ENCODE measurements at places on chromosomes 11 and 22. TPM values are rescaled to one million over a fixed set of nuclear protein-coding genes. Genes with fewer than 3 reads are reported as not detected.

Gene BARX2
- not detected for total RNA-seq

Gene GLYATL2
- 5.5 TPM for total RNA-seq

Gene FOSL1
- 24.3 TPM for total RNA-seq

Gene MMP13
- not detected for total RNA-seq

Gene HSPB2
- total RNA-seq = 0.99 TPM

Gene TH
- total RNA-seq = under 0.01 TPM

Gene LDHA
- 484 TPM for total RNA-seq

Gene SLC17A6
- total RNA-seq = not detected

Gene C11orf42
- total RNA-seq = not detected

Gene SYCE3
- not detected for total RNA-seq

Gene MYOD1
- not detected for total RNA-seq

Gene TRPC6
- total RNA-seq = 0.17 TPM

Gene CALCB
- total RNA-seq = not detected

Gene FAM111B
- 8.7 TPM for total RNA-seq

Gene ART5
- not detected for total RNA-seq

Gene HEPACAM
- not detected for total RNA-seq

Gene GSTT2B
- total RNA-seq = 6.3 TPM

Gene VPREB1
- not detected for total RNA-seq

Gene ADORA2A
- 1.2 TPM for total RNA-seq

Gene ANKK1
- 0.15 TPM for total RNA-seq

Gene SMPD1
- 50.8 TPM for total RNA-seq

Gene RFPL2
- total RNA-seq = not detected

Gene CARNS1
- 0.15 TPM for total RNA-seq

Gene TMEM151A
- total RNA-seq = 0.66 TPM

Gene RCOR2
- total RNA-seq = 8.8 TPM

Gene OR51I1
- total RNA-seq = not detected

Gene IL18
- total RNA-seq = 0.87 TPM

Gene RIBC2
- total RNA-seq = under 0.01 TPM

Gene CATSPER1
- total RNA-seq = under 0.01 TPM

Gene OR51B4
- not detected for total RNA-seq

Gene PPP1R14B
- 283 TPM for total RNA-seq

Gene PIWIL4
- 4.1 TPM for total RNA-seq

Gene GSTT4
- total RNA-seq = not detected

Gene GSTT2
- total RNA-seq = 2.0 TPM

Gene BAIAP2L2
- total RNA-seq = 1.3 TPM

Gene MUC2
- total RNA-seq = not detected

Gene PHOX2A
- total RNA-seq = not detected

Gene FGF19
- not detected for total RNA-seq

Gene ENTHD1
- total RNA-seq = not detected

Gene CLTCL1
- 9.6 TPM for total RNA-seq

Gene LDHAL6A
- not detected for total RNA-seq

Gene ACR
- total RNA-seq = not detected

Gene BLID
- total RNA-seq = 11.4 TPM

Gene TMEM134
- 25.5 TPM for total RNA-seq

Gene CHST1
- total RNA-seq = 0.15 TPM

Gene BIK
- total RNA-seq = not detected

Gene SLC15A3
- 4.8 TPM for total RNA-seq

Data from smooth muscle cell of trachea (primary cell).